ENCODE measurements at places on chromosomes 4 and X.
A peak's percentile ranks its signal among the peaks of the same experiment; 100 is the strongest.

DNA sequence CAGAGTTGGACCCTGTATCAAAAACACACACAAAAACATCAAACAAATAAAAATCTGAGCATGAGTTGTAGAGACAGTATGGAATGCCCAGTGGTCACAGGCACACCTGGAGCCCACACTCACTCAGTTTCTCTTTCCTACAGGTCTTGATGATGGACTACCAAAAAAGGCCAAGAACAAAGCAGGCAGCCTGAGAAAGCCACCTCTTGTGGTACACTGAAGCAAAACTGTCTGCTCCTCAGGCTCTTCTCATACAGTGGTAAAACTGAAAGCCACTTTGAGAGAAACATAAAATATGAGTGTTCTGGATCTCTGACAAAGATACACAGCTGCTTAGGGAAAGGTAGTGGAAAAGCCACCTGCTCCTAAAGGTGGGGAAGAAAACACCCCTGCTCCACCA, 1206.9 kb downstream of the FSTL5 start:
- no peak for DNase-seq

GRCh38 chr4:113248320-113248719, 198.9 kb downstream of the ANK2 start:
- DNase-seq = no peak

DNA sequence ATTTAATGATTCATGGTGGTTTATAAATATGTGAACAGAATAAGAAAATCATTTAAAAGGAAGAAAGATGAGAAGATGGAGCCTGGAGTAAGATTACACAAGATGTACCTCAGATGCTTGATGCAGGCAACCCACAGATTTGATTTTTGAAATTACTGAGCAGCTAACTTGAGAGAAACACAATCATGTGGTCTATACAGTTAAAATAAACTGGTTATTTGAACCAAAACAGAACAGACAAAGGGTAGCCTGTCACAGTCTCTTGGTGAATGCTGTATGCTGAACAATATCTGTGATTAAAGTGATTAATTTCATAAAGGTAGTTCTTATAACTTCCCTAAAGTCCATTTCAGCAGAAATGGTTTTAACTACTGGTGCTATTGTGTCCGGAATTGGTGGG, 4.2 kb downstream of the PI4K2B start:
- DNase-seq = no peak

DNA sequence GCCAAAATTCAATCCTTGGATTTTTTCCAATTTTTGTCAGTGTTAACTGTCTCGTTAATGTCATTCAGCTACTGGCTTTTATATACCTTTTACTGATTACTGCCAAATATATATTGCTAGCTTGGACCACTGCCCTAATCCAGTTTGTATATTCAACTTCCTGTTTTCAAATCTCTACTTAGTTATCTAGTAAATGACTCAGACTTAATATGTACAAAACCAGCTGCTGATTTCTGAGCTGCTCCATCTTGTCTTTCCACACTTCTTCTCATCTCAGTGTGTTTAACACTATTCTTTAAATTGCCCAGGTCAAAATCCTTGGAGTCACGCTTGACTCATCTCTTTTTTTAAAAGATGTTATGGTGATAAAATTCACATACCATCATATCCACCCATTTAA, 1196.7 kb downstream of the RAPGEF2 start:
- DNase-seq = no peak

DNA sequence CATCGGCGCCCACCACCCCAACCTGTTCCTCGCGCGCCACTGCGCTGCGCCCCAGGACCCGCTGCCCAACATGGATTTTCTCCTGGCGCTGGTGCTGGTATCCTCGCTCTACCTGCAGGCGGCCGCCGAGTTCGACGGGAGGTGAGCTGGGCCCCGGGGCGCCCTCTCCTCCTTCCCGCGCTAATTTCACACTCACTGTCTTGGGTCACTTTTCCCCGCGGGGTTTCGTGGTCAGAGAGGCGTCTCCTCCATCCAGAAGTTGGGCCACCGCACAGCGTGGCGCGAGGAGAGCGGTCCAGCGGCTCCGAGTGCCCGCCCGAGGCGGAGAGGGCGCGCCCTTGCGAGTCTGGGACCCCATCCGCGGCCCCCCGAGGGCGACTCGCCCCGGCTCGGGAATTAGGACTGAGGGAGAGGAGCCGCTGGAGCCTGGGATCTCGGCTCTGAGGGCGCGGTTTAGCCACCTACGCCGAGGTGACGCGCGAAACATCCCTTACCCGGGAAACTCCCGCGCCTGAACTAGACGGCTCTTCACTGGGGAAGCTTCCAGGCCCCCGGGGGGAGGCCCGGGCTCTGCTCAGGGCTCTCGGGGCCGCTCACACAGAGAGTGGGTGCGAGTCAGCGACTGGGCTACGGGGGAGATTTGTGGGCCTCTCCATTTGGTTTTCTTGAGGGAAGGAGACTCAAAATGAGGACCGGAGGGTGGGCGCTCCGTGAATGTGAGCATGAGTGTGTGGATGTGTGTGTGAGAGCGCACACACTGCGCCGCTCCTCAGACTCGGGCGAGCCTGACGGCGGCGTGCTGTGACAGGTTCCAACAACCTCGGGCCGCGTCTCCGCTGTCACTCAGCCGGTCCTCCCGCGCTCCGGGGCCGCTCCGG, 551 bp downstream of the NPNT start:
- DNase-seq = no peak

DNA sequence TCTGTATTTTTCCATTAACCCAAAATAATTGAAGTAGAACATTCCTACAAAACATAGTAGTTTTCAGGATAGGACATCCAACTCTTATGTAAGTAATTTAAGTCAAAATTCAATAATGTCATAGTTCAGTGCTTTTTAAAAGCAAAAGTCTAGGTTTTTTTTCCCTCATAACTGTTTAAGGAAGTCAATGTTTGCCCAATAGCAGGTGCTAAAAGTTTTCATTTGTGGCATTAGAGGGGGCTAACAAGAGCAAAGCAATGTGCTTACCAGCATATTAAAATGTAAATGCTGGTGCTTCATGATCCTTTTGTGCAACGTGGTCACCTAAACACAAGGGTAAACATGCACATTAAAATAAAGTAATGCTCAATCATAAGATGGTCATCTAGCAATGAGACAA, 155.2 kb upstream of the PPP1R2C start:
- DNase-seq = no peak

DNA sequence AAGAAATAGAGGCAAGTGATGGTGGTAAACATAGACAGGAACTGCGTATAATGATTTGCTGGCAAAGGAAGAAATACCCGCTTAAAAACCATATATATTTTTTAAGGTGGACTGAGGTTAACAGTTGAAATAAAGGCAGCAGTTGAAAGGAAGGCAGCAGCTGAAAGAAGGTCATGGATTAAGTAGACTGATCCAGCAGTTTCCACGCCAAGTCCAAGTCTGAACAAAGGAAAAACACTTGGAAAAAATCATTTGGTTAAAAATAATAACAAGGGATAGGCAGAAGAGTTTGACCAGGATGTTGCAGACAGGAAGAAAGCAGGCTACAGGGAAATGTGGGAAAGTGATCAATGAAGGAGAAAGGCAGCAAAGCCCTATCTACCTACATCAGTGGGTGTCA, 93.6 kb downstream of the AMELX start:
- no peak for DNase-seq

GRCh38 chrX:80430826-80431504, 10.7 kb downstream of the TENT5D start:
- DNase-seq = no peak

GRCh38 chr4:152209772-152210493, 326.0 kb downstream of the FBXW7 start:
- DNase-seq = no peak

DNA sequence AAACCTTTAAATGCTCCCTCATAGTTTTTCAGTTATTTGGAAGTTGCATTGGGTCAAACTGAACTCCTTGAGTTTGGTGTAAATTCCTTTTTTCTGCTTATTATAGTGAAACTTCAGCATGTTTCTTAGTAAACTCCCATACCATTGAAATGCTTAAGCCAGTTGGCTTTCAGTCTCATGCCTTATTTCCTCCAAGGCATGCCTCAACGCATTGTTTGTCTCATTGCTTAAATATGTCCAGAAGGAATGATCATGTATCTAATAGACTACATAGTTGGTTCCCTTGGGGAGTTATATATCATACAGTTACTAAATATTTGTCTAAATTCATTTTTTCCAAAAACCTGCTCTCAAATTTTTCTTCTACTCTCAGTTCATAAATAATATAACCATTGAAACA, 114.0 kb downstream of the STOX2 start:
- no peak for DNase-seq

DNA sequence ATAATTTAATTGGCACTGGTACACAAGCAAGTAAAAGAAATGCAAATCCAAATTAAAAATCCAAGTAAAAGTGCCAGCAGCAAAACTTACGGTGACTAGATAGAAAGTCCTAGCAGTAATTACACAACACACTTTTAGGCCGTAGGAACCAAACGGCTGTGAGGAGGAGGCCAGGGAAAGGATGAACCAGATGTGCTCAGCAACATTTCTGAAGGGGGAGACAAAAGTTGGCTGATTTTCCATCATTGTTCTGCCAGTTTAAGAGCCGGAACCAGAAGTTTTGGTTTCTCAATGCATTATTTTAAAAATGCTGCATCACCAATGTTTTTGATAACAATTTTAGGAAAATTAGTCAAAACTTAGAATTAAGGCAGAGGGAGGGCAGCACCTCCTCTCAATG, 68.7 kb upstream of the ENPP6 start:
- DNase-seq = no peak

- peak; percentile 35 for DNase-seq
Measured at GRCh38 chr4:151940291-151940690, 179.5 kb upstream of the GATB start.

- DNase-seq = no peak
Measured at GRCh38 chrX:38649674-38650647, 88.6 kb downstream of the TSPAN7 start.

DNA sequence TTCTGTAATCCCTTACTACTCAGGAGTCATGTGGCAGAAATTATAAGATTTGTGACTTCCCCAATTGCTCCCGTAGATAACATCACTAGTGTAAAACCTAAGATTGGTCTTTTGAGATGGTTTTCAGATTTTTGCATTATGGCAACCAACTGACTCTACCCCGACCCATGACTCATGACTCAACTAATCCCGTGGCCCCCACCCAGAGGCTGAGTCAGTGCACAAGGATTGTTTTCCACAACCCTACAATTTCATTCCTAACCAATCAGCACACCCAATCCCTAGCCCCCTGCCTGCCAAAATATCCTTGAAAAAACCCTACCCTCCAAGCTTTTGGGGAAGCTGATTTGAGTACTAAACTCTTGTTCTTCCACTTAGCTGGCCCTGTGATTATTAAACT, 109.4 kb upstream of the FAM9C start:
- DNase-seq = no peak

DNA sequence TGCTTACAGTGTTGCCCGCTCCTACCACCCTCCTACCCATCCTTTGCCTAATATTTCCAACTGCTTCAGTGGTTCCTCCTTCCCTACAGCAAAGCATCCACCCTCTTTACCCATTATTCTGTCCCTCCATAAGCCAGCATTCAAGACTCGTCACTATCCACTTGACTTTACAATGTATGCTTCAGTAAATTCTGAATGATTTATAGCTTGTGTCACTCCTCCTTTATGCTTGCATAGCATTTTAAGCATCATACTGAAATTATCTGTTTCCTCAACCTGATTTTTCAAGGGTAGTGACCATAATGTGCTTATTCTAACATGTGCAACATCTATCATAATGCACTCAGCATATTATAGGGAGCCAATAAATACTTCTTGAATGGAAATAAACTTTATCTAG, 365.5 kb downstream of the RAB28 start:
- DNase-seq = no peak

DNA sequence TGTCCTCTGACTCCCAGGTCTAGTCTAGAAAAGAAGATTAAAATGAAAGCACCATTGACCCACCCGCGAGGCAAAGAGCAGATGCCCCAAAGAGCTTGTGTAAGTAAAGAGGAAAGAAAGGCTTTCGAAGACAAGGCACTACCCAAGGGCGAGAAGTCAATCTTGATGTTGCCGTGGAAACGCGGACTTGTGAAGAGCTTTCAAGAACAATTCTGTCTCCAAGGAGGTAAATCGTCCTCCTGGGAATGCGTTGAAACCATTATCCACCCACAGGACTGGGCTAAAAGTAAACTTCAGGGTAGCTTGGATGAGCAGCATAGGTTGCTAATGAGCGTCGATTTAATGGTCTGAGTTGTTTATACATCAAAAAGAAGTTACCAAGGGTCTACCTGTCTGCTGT, 189.3 kb downstream of the DHRSX start:
- DNase-seq = no peak

- no peak for DNase-seq
Measured at GRCh38 chrX:132425744-132426318, 63.0 kb downstream of the MBNL3 start.

DNA sequence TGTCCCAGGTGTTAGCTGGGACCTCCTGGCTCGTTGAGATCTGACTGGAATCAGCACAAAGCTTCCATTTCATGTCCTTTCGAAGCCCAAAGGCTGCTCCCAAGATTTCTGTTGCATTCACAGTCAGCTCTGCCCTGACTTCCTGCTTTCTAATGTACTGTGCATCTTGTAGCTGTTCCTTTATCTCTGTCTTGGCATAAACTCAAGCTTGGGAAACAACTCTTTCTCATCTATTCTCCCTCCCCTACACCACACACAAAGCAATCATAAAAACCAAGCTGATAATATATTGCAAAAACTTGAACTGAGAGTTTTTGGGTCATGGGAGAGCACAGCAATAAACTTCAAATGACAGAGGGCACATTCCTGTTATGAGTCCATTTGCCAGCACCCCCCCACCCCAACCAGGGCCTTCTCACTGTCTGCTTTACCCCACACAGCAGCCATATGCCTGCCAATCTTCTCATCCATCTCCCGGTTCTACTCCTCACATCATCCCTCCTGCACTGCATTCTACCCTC, 76.3 kb downstream of the SYNPO2 start:
- no peak for DNase-seq

GRCh38 chr4:87633243-87633642, 16.8 kb upstream of the DMP1 start:
- no peak for DNase-seq

DNA sequence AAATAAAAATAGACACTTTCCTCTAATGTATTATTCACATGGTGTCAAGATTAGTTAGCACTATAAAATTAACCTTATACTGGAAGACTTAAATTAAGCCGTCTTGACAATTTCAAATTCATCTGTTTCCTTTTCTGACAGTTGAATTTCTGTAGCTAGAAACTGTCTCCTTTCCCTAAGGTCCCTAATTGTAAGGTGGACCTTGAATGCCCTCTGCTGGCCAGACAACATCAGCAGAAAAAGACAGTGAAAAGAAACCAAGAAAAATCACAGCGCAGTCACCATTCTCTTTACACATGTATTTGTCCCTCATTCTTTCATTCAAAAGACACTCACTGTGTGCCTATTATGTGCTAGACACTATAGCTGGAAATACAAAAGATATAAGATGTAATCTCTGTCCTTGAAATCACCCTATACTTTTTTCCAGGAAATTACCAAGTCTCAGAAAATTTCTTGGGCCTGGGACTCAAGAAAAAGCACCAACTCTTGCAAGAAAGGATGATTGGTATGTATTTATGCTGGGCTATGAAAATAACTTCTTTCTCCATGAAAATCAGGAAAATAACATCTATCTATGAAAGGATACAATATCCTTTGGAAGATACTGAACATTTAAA, 32.7 kb upstream of the AMBN start:
- peak; percentile 8 for DNase-seq
